Mesangial cell (primary cell): ENCODE measurements at places on chromosomes 1 and 21. TPM values are rescaled to one million over a fixed set of nuclear protein-coding genes. Genes with fewer than 3 reads are reported as not detected.

Gene FALEC
- total RNA-seq, result 0.49 TPM in 1 of 2 replicates, not detected in the other

Gene F13B
- total RNA-seq, result not detected in 2 replicates

Gene TCHH
- total RNA-seq, result not detected in 2 replicates

Gene RPS27
- total RNA-seq, result 1,375 and 1,653 TPM in 2 replicates

Gene MAP7D1
- total RNA-seq, result 153 and 226 TPM in 2 replicates

Gene FCRL5
- total RNA-seq, result not detected in 2 replicates

Gene FOXO6
- 0.65 and 3.8 TPM in 2 replicates for total RNA-seq

Gene AQP10
- total RNA-seq, result not detected in 2 replicates

Gene ACBD3
- total RNA-seq, result 21.9 and 24.0 TPM in 2 replicates

Gene KCNK2
- total RNA-seq, result under 0.01 and 0.25 TPM in 2 replicates

Gene LEMD1
- 3.8 TPM in 1 of 2 replicates, not detected in the other for total RNA-seq

Gene SPSB1
- 47.3 and 102 TPM in 2 replicates for total RNA-seq

Gene RNU1-2
- total RNA-seq, result under 0.01 TPM in 2 replicates

Gene PSEN2
- 13.1 and 13.7 TPM in 2 replicates for total RNA-seq

Gene CFHR4
- not detected in 2 replicates for total RNA-seq

Gene PLA2G2F
- not detected in 2 replicates for total RNA-seq

Gene A3GALT2
- not detected in 2 replicates for total RNA-seq

Gene OR2L2
- not detected in 2 replicates for total RNA-seq

Gene TMEM52
- 1.1 and 3.1 TPM in 2 replicates for total RNA-seq

Gene PDC
- total RNA-seq, result not detected in 2 replicates

Gene SPATA21
- total RNA-seq, result not detected in 2 replicates

Gene CYP2J2
- total RNA-seq, result 1.3 and 2.9 TPM in 2 replicates

Gene HSPB7
- 0.13 TPM in 1 of 2 replicates, not detected in the other for total RNA-seq

Gene ATAD3A
- 42.3 and 107 TPM in 2 replicates for total RNA-seq

Gene DCDC2B
- total RNA-seq, result not detected in 2 replicates

Gene FCRL2
- not detected in 2 replicates for total RNA-seq

Gene LAMC1
- 192 and 216 TPM in 2 replicates for total RNA-seq

Gene ZSWIM5
- 0.16 and 0.63 TPM in 2 replicates for total RNA-seq

Gene TSPEAR
- total RNA-seq, result not detected in 2 replicates

Gene ASTN1
- total RNA-seq, result 0.38 TPM in 1 of 2 replicates, not detected in the other

Gene NR1I3
- not detected in 2 replicates for total RNA-seq

Gene MAP1LC3C
- 0.63 TPM in 1 of 2 replicates, not detected in the other for total RNA-seq

Gene RNU1-3
- under 0.01 TPM in 2 replicates for total RNA-seq

Gene ATP5IF1
- total RNA-seq, result 198 and 203 TPM in 2 replicates

Gene IFNLR1
- 1.5 and 3.6 TPM in 2 replicates for total RNA-seq
